ENCODE measurements at places on chromosomes 12 and 14. TPM values are rescaled to one million over a fixed set of nuclear protein-coding genes. Genes with fewer than 3 reads are reported as not detected.
A peak's percentile ranks its signal among the peaks of the same experiment; 100 is the strongest.

Gene LAG3
- 1.7 TPM for total RNA-seq

Gene TAS2R46
- total RNA-seq, result 0.88 TPM

Gene TTC6
- 0.33 TPM for total RNA-seq

Gene A2M
- total RNA-seq, result 1.2 TPM

Gene CCDC88C
- 52.4 TPM for total RNA-seq

Gene GARIN6
- not detected for total RNA-seq

Gene RHOJ
- not detected for total RNA-seq

Gene B4GALNT1
- 2.6 TPM for total RNA-seq

Gene C12orf60
- total RNA-seq, result 1.6 TPM

Gene FBXW8
- 15.3 TPM for total RNA-seq

Gene DPPA3
- 2.0 TPM for total RNA-seq

DNA sequence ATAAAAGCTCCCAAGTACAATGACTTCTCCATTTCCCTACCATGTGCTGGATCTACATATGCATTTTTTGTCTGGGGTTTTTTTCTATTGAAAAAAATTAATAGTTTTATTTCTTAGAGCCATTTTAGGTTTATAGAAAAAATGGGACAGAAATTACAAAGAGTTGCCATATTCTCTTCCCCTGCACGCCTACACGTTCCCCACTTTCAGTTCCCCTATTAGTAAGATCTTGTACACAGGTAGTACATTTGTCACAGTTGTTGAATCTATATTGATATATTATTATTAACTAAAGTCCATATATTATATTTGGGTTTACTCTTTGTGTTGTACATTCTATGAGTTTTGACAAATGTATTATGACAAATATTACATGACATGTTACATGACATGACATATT, 35.7 kb downstream of the SIX6 start:
- H3K4me3 ChIP-seq, result no peak overlapping the region
- no peaks in the 10 kb centered on the region for H3K27me3 ChIP-seq
- no peaks in the 10 kb centered on the region for H3K4me1 ChIP-seq
- no peak for DNase-seq
- peaks cover 2% of the 10 kb centered on the region for H3K36me3 ChIP-seq
- H3K27ac ChIP-seq, result no peak overlapping the region

DNA sequence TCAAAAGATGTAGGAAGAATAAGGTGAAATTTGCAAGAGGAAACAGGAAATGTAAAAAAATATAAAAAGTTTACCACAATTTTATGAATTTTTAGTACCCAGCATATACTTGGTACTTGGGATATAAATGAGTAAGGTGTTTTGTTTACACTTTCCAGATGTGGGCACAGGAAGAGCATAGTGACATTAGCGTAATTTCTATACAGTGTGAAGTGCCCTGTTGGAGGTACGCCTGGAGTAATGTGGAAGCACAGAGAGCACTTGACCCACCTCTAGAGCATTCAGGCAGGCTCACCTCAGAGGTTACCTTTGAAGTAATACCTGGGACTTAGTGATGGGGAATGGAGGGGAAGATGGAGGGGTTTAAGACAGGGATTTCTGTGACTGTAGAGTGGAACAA, 89.5 kb downstream of the AEBP2 start:
- H3K27ac ChIP-seq, result no peak overlapping the region
- H3K4me3 ChIP-seq, result no peak overlapping the region
- H3K36me3 ChIP-seq, result no peaks in the 10 kb centered on the region
- H3K27me3 ChIP-seq, result no peaks in the 10 kb centered on the region
- H3K4me1 ChIP-seq, result no peaks in the 10 kb centered on the region

GRCh38 chr12:29505122-29505521, 7.6 kb upstream of the OVCH1 start:
- H3K36me3 ChIP-seq, result no peaks in the 10 kb centered on the region
- no peaks in the 10 kb centered on the region for H3K27me3 ChIP-seq
- no peak overlapping the region for H3K27ac ChIP-seq
- no peak overlapping the region for H3K4me3 ChIP-seq
- H3K4me1 ChIP-seq, result no peaks in the 10 kb centered on the region
- DNase-seq, result no peak

- no peak for DNase-seq
- peaks cover 2% of the 10 kb centered on the region for H3K4me1 ChIP-seq
- no peak overlapping the region for H3K4me3 ChIP-seq
- H3K27ac ChIP-seq, result no peak overlapping the region
- H3K27me3 ChIP-seq, result no peaks in the 10 kb centered on the region
- H3K36me3 ChIP-seq, result no peaks in the 10 kb centered on the region
These were observed 321.5 kb downstream of the CACNA1C start for GRCh38 chr12:2374092-2374906.

DNA sequence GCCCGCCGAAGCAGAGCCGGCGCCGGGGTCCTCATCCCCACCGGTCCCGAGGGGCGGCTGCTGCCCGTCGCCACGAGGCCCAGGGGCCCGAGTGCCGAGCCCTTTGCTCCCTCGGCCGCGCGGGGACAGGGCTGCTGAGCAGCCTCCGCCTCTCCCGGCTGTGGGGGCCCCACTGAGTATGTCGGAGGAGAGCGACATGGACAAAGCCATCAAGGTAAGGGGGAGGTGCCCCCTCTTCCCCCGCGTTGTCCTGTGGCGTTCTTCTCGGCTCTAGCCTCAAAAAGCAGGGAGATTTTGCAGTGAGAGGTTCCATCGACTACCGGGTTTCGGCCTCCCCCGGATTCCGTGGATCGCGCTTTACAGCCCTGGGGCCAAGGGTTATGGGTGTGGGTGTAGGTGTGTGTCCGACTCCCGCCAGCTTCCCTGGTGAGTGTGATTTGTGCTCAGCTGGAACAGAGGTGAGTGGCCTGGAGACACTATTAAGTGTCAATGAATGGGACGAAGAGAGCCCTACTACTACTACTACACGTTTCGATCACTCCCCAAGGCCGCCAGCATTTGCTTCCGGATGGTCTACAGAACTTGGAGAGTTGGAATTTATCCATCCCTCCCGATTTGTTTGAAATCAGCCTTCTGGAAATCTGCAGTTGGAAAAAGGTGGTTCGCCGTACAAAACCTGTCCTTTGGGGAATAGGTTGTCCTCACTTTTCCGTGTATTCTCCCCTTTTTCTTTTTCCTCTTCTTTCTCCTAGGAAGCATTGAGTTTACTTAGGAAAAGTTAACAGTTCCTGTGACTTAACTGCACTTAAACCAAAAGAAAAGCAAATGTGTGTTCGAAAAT, 748 bp downstream of the MAPKAPK5 start:
- peak overlapping the region; percentile 98 for H3K4me3 ChIP-seq
- no peaks in the 10 kb centered on the region for H3K4me1 ChIP-seq
- no peak for DNase-seq
- peaks cover 40% of the 10 kb centered on the region for H3K36me3 ChIP-seq

- H3K27ac ChIP-seq, result no peak overlapping the region
- H3K27me3 ChIP-seq, result no peaks in the 10 kb centered on the region
- no peaks in the 10 kb centered on the region for H3K4me1 ChIP-seq
- H3K4me3 ChIP-seq, result no peak overlapping the region
- no peaks in the 10 kb centered on the region for H3K36me3 ChIP-seq
These were observed 25.2 kb upstream of the PPFIBP1 start for GRCh38 chr12:27498761-27499160.

DNA sequence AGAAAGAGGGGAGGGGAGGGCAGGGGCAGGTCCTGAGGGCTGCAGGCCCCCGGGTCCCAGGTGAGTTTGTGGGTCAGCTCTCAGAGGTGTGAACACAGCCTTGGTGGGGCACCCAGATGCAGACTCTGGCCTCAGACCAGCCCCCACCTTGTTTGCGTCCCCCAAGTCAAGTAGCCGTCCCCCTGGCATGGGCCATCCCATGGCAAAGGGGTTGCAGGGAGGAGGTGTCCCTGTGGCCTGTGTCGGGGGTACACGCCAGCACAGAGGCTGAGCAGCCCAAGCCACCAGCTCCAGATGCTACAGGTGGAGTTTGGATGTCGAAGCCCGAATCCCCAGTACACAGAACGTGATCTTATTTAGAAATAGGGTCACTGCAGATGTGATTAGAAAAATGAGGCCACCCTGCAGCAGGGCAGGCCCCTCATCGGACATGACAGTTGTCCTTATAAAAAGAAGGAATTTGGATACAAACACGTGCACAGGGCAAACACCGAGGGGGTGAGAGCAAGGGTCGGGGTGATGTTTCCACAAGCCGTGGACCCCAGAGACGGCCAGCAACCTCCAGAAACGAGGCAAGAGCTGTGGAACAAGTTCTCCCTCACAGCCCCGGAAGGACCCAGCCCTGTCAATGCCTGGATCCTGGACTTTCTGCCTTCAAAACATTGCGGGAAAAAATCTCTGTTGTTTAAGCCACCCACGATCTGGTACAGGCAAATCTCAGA, 141.2 kb upstream of the C14orf180 start:
- no peak for DNase-seq
- H3K36me3 ChIP-seq, result no peaks in the 10 kb centered on the region
- H3K4me1 ChIP-seq, result no peaks in the 10 kb centered on the region
- H3K4me3 ChIP-seq, result no peak overlapping the region
- no peak overlapping the region for H3K27ac ChIP-seq

DNA sequence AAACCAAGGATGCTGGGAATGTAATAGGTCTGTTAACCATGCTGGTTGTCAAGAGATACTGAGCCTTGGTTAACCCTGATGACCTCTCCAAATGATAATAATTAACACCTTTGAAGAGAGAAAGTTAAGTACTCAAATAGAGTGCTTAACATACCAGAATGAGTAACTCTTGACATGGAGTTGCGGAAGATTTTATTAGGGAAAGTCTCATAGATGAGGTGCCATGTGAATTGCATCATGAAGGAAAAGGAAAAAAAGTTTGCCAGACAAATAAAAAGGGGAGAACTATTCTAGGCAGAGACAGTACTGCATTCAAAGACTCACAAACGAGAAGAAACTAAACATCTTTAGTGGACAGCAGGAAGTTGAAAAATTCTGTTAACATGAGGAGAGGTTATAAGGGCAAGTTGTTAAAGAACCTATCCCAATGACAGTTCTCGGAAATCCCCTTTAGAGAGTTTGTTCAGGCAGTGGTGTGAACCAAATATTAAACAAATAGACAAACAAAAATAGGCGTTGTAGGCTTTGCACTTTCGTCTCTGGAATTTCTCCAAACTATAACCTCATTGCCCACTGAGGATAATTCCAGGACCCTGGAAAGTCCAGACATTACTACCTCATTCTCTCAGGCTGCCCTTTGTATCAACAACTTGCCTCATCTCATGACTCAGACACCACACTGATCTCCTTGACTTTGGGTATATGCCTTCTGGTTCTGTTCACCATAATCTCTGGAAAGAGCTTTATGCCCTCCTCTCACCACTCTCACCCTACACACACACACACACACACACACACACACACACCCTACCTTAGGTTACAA, 435.0 kb downstream of the GXYLT1 start:
- no peaks in the 10 kb centered on the region for H3K27me3 ChIP-seq
- no peaks in the 10 kb centered on the region for H3K36me3 ChIP-seq
- no peak overlapping the region for H3K4me3 ChIP-seq
- H3K4me1 ChIP-seq, result peaks cover 6% of the 10 kb centered on the region
- H3K27ac ChIP-seq, result no peak overlapping the region

- H3K27ac ChIP-seq, result no peak overlapping the region
- H3K4me3 ChIP-seq, result no peak overlapping the region
- H3K4me1 ChIP-seq, result no peaks in the 10 kb centered on the region
- H3K27me3 ChIP-seq, result no peaks in the 10 kb centered on the region
- H3K36me3 ChIP-seq, result no peaks in the 10 kb centered on the region
- no peak for DNase-seq
These were observed 177.0 kb downstream of the CEP128 start for GRCh38 chr14:80764496-80764895.

GRCh38 chr14:104037903-104038302, 47.6 kb upstream of the ASPG start:
- no peak for DNase-seq
- H3K4me1 ChIP-seq, result no peaks in the 10 kb centered on the region
- no peak overlapping the region for H3K27ac ChIP-seq

- H3K4me1 ChIP-seq, result no peaks in the 10 kb centered on the region
- H3K27me3 ChIP-seq, result peaks cover 7% of the 10 kb centered on the region
- no peak overlapping the region for H3K27ac ChIP-seq
- peak overlapping the region; percentile 68 for H3K4me3 ChIP-seq
- peaks cover 15% of the 10 kb centered on the region for H3K36me3 ChIP-seq
These were observed 3.4 kb downstream of the CKB start for GRCh38 chr14:103519043-103519836.

- no peaks in the 10 kb centered on the region for H3K4me1 ChIP-seq
- no peak overlapping the region for H3K27ac ChIP-seq
- H3K4me3 ChIP-seq, result peak overlapping the region; percentile 52
- peak; percentile 77 for DNase-seq
- peaks cover 7% of the 10 kb centered on the region for H3K27me3 ChIP-seq
These were observed 467 bp upstream of the JAG2 start for GRCh38 chr14:105168979-105169507.

DNA sequence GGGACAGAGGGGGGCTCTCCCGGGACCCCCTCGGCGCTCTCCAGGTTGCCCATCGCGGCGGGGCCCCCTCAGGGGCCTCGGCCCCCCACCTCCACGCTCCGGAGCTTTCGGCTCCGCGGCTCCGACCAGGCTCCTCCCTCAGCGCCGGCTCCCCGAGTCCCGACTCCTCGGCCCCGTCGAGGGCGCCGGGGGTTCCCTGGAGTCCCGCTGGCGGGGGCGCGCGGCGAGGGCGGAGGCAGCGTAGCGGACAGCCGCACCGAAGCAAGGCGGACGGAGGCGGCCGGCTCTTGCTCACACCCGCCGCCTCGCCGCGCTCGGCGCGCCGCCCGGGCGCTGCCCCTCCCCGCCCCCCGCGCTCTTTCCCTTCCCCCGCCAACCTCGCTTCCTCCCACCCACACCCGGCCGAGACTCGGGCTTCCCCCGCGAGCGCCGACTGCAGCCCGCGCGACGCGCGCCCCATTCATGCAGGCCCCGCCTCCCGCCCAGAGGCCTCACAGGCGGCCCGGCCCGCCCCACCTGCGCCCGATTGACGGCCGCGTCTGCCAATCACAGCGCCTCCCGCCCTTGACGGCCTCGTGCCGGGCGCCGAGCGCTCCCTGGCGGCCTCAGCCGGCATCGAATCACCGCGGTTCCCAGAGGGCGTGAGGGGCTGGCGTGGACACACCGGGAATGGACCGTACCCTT, at the start of gene FMNL3:
TSS of gene FMNL3 (minus strand) at position 278 of the 684 bp plus-strand sequence. CDS start at position 53, 225 bp downstream.
- peak within 1 kb of the TSS; percentile 84 for H3K4me3 ChIP-seq
- peaks cover 18% of the 10 kb centered on the region for H3K4me1 ChIP-seq
- DNase-seq, result peak; percentile 96
- H3K27ac ChIP-seq, result no peak within 1 kb of the TSS

DNA sequence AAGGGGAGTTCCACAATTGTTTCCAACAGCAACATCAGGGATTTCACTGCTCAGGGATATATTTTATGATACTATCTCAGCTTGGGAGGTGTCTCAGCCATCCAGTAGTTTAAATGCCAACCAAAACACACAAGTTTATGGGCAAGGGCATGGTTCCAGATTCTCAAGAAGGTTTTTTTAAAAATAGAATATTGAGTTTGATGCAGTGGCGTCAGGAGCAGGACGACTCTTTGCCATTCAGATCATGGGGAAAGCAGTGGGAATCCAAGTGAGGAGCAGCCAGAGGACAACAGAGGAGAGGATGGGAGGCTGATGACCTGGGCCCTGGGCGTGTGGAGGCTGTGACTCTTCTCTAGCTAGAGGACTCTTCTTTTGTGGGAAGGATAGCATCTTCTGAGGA, 25.7 kb downstream of the TSHR start:
- DNase-seq, result no peak
- no peaks in the 10 kb centered on the region for H3K4me1 ChIP-seq
- H3K36me3 ChIP-seq, result no peaks in the 10 kb centered on the region
- no peaks in the 10 kb centered on the region for H3K27me3 ChIP-seq
- no peak overlapping the region for H3K4me3 ChIP-seq
- no peak overlapping the region for H3K27ac ChIP-seq

- DNase-seq, result no peak
- H3K4me3 ChIP-seq, result no peak overlapping the region
- no peaks in the 10 kb centered on the region for H3K4me1 ChIP-seq
- H3K36me3 ChIP-seq, result no peaks in the 10 kb centered on the region
- H3K27me3 ChIP-seq, result no peaks in the 10 kb centered on the region
- no peak overlapping the region for H3K27ac ChIP-seq
These were observed 311.6 kb upstream of the DIO3 start for GRCh38 chr14:101249676-101250036.

Measured in H9 (cell line).